ENCODE measurements at places on chromosomes 6 and 20.

- no peak for DNase-seq
These were observed 805 bp upstream of the STX16 start for GRCh38 chr20:58650181-58650775.

- no peak for DNase-seq
These were observed 419.7 kb downstream of the CD109 start for GRCh38 chr6:74115674-74116073.

GRCh38 chr6:36694616-36695015 is 3.0 kb upstream of the RAB44 start:
- no peak for DNase-seq

GRCh38 chr6:46010270-46010669 is 5.4 kb downstream of the CLIC5 start:
- no peak for DNase-seq

DNA sequence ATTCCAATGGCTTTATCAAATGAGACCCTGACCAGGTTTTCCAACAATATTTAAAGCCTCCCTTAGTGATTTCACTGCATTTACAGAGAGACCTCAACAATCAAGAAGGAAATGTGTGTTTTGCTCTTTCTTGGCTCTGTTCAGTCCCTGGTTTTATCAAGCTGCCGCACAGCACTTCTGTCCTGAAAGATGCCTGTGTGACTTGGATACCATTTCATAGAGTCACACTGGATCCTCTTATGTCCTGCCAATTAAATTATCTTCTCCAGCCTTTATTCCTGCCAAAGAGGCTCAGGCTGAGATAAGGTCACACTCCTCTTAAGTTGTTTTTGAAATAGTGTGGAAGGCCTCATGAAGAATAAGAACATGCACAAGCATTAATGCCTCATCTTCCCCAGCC is 197.0 kb upstream of the RNF217 start:
- no peak for DNase-seq

DNA sequence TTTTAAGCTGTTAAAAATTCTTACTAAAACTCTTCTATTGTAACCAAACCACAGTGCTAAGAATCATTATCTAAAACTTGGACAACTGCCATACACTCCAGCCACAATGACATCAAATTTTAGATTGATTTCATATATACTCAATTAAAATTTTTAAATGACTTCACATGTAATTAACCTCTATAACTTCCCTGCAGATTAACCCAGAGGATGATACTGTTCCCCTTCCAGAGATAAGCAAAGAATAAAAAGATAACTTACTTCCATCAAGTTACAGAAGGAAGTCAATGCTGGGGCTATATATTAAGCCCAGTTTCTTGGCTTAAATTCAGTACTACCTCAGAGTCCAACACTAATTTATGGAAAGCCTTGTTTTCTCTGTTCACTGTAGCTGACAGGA is 71.3 kb downstream of the ARHGAP18 start:
- DNase-seq = no peak

DNA sequence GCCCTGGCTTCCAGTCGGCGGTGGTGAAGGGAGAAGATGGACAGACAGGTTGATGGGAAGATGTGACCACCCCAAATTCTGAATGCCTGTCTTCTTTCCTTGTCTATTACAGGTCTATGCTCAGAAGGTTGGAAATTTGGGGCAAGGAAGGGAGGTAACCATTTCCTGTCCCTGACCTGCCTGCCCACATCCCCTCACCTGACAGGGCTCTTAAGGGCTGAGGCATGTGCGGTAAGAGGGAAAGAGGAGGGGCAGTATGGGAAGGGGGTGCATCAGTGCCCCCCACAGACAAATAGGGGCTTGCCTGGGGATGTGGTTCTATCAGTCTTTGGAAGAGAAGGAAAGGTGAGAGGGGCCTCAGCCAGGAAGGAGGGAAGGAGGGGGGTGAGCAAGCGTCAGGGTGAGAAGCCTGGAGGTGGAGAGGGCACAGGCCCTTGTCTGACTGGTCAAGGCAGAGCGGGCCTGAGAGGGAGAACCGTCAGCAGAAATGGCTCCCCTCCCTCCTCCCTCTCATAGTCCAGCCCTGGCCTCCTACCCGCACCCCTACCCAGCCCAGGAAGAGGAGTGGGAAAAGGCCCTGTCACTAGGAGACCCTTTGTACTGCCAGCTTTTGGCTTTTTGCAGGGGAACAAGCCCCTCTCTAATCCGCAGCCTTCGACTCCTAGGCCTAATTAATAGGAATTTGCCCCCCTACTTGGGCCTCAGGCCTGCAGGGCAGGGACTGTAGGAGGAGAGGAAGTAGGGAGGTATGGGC is 104.4 kb upstream of the FOXP4 start:
- DNase-seq = no peak
